Esophagus muscularis mucosa (tissue), 4 donors: ENCODE measurements at places on chromosomes 6 and 20. TPM values are rescaled to one million over a fixed set of nuclear protein-coding genes. Genes with fewer than 3 reads are reported as not detected.

Gene CST4
- total RNA-seq, result not detected

DNA sequence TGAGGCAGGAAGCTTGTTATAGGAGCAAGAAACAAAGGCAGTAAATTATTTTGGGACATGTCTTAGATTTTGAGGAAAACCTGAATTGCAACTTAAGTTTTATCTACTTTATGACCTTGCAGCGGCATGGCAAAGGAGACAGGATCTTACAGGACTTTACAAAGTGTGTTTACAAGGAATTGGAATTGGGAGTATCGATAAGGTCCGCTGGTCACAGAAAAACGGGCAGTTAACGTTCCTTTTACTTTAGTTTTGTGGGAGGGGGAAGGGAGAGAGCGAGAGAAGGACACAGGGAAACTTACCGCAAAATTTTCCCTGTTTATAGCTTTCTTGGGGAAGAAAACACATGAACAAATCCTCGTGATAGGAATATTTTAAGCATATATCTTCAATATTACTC, 1607.2 kb downstream of the GRIK2 start:
- no peaks in the 10 kb centered on the region for H3K27me3 ChIP-seq
- H3K4me3 ChIP-seq, result no peak overlapping the region

GRCh38 chr6:106177786-106178185, 91.7 kb downstream of the PRDM1 start:
- H3K4me1 ChIP-seq, result no peaks in the 10 kb centered on the region
- H3K4me3 ChIP-seq, result no peak overlapping the region
- no peaks in the 10 kb centered on the region for H3K36me3 ChIP-seq
- H3K27me3 ChIP-seq, result no peaks in the 10 kb centered on the region

DNA sequence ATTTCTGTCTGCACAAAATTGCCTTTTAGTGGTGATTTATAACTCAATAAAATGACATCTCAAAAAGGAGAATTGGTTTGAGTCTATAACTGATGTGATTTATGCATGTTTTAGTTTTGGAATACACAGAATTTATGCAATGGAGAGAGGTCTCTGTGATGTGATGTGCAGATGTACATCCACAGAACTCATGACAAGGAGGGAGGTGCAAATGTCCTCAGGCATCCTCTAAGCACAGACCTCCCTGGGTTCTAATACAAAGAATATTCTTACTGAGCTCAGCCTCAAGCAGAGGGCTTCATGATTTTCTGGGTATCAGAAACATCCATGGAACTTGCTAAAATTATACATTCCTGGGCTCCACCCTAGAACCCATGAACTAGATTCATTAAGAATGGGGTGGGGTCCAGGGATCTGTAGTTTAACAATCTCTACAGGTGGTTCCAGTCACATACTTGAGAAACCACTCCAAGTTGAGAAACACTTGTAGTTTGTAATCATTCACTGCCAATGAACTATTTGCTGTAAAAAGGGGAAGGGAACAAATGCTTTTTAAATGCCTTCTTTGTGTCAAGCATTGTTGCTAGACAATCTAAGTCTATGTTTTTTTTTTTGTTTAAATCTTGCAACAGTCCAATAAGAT, 60.2 kb upstream of the NEDD9 start:
- no peak overlapping the region for H3K27ac ChIP-seq
- no peaks in the 10 kb centered on the region for H3K4me1 ChIP-seq
- DNase-seq, result no peak

- H3K27ac ChIP-seq, result no peak overlapping the region
- no peak overlapping the region for H3K4me3 ChIP-seq
- no peaks in the 10 kb centered on the region for H3K36me3 ChIP-seq
- no peaks in the 10 kb centered on the region for H3K4me1 ChIP-seq
These were observed 72.7 kb downstream of the SRC start for GRCh38 chr20:37418591-37419109.

Gene SLC29A1
- 68.9 TPM for total RNA-seq

DNA sequence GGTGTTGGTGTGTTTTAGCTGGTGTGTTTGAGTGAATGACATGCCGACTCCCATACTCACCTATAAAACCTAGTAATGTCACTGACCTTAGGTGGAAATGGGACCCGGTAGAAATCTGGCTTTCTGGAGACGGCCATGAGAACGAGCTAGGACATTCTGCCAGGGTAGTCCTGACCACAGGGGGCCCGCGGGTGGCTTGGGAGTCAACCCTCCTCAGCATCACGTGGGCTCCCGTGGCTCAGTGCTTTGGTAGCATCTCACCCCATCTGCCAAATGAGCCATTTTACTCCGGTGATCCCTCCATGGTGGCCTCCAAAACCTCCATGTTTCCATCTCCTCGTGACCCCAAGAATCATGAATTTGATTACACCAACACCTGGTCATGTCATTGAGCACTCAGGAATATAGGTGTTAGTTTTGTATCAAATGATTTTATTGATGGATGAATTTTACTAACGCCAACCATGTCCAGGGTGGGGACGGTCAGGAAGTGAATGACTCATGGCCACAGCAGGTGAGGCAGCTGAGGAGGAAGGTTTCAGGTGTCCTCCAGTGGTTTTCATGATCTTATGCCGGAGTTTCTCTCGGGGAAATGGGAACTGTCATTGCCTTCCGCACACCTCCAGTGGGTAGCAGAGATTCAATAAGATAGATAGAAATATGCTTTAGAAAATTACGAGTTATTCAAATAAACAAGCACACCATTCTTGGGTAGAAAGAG, 195.0 kb downstream of the SYNDIG1 start:
- H3K4me1 ChIP-seq, result peaks cover 7% of the 10 kb centered on the region
- H3K4me3 ChIP-seq, result no peak overlapping the region
- no peak overlapping the region for H3K27ac ChIP-seq
- H3K36me3 ChIP-seq, result no peaks in the 10 kb centered on the region
- H3K27me3 ChIP-seq, result no peaks in the 10 kb centered on the region

GRCh38 chr20:15199698-15200097, 862.3 kb upstream of the FLRT3 start:
- H3K4me1 ChIP-seq, result no peaks in the 10 kb centered on the region
- H3K36me3 ChIP-seq, result no peaks in the 10 kb centered on the region
- no peaks in the 10 kb centered on the region for H3K27me3 ChIP-seq
- no peak overlapping the region for H3K27ac ChIP-seq

DNA sequence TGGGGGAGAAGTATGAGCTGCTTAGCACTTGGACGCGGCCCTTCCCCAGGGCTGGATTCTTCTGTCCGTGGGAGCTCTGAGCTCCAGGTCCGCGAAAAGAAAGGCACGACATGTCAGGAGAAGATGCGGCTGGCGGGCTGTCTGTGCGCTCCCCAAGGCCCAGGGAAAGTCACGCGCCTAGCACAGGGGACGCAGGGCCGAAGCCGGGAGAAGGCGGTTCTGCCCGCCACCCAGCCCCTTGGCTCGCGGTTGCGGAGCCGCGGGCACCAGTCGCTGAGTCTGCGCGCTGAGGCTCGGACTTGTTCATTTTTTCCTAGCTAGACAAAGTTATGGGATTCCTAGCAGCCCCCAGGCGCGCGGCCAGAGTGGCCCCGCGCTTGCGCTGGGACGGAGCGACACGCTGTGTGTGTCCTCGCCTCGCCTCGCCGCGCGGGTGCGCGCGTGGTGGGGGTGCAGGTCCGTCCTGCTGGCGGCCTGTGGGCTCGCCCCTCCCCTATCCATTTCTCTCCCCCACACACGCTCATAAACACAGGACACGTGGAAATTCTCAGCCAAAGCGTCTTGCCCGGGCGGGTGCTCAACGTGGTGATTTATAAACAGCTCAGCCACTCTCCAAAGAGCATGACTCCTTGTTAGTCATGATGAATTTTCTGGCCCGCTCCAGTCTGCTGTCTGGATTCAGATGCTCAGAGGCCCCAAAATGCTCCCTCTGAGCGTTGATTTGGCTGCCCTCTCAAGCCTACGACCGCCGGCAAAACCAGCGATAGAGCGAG, 1.9 kb upstream of the POU3F2 start:
- no peaks in the 10 kb centered on the region for H3K36me3 ChIP-seq
- peaks cover 66% of the 10 kb centered on the region for H3K4me1 ChIP-seq

- no peak overlapping the region for H3K4me3 ChIP-seq
- H3K27ac ChIP-seq, result no peak overlapping the region
- H3K4me1 ChIP-seq, result no peaks in the 10 kb centered on the region
- no peaks in the 10 kb centered on the region for H3K36me3 ChIP-seq
- H3K27me3 ChIP-seq, result no peaks in the 10 kb centered on the region
These were observed 572.5 kb downstream of the PKHD1 start for GRCh38 chr6:51514748-51515402.

Gene RFX6
- not detected for total RNA-seq

- peak; percentile 98 for DNase-seq
- peak within 1 kb of the TSS; percentile 85 for H3K27ac ChIP-seq
- H3K4me3 ChIP-seq, result peak within 1 kb of the TSS; percentile 97
These were observed at the start of gene YTHDF1 for GRCh38 chr20:63216041-63216848. YTHDF1 (minus strand) TSS chr20:63216131; CDS start chr20:63215892, 239 bp downstream.

DNA sequence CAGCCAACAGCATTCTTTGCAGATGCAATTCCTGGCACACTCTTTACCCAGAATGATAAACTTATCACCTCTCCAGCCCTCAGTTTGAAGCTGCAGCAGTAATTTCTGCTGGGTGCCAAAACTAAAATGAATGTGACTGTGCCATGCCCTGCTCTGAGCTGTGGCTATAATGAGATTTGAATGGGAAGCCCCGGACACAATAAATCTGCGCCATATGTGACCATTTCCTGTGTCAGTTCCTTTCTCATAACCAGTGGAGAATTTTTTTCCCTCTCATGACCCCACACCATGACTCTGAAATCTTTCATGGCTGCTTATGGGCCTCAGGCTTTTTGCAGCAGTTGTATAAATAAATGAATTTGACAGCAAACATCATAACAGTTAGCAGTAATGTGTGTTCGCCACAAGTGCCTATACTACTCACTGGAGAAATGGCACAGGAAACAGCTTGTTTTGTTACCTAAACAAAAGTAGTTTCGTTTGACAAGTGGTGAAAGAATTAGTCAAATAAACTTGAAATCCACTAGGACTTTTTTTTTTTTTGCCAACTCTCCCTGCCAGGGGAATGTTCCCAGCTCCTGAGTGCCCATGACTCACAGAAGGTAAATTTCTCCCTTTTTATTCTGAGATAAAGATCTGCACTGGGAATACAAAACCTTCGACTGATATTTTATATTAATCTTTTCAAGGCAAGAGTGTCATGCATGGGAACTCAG, 408.4 kb downstream of the PKHD1 start:
- H3K4me3 ChIP-seq, result no peak overlapping the region
- no peak overlapping the region for H3K27ac ChIP-seq
- H3K4me1 ChIP-seq, result no peaks in the 10 kb centered on the region

Gene TRIM15
- total RNA-seq, result not detected

Gene KIAA1755
- 13.3 TPM for total RNA-seq

Gene KIAA0408
- total RNA-seq, result 34.2 TPM

- no peaks in the 10 kb centered on the region for H3K4me1 ChIP-seq
- H3K27me3 ChIP-seq, result no peaks in the 10 kb centered on the region
These were observed 169.7 kb upstream of the GGTLC1 start for GRCh38 chr20:24158281-24158680.

- peak; percentile 82 for DNase-seq
- no peak overlapping the region for H3K4me3 ChIP-seq
- H3K4me1 ChIP-seq, result peaks cover 20% of the 10 kb centered on the region
- H3K27me3 ChIP-seq, result no peaks in the 10 kb centered on the region
- no peak overlapping the region for H3K27ac ChIP-seq
- peaks cover 76% of the 10 kb centered on the region for H3K36me3 ChIP-seq
These were observed 35.0 kb upstream of the ZBP1 start for GRCh38 chr20:57654998-57655808.

Gene ANGPT4
- 0.46 TPM for total RNA-seq

Gene SSTR4
- total RNA-seq, result not detected

Gene NHLRC1
- total RNA-seq, result 0.83 TPM

DNA sequence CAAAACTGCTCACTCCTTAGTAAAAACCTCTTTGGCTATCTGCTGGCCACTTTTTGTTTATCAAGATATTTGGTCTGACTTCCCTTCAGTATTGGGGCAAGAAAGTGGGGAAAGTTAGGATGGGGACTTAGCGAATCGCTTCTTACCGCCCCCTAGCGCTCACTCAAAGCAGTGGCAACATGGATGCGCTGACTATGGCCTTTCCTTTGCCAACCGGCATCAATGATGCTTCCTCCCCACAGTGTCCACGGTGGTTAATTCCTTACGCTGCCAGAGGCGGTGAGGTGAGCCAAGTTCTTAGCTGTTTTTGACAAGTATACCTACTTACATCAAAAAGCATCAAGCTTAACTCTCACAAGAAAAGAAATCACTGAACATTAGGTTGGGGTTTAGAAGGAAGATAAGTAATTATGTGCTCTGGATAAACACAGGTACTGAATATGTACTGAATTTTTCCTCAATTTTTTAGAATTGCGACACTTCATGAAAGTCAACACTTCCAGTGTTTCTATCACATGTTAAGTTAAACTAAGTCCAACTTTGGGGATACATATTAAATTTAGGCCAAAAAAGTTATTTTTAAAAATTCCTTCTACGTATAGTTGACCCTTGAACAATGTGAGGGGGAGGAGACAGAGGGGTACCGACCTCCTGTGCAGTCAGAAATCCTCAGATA, 86.7 kb downstream of the GMDS start:
- H3K36me3 ChIP-seq, result no peaks in the 10 kb centered on the region
- DNase-seq, result no peak
- no peaks in the 10 kb centered on the region for H3K4me1 ChIP-seq
- no peaks in the 10 kb centered on the region for H3K27me3 ChIP-seq
- no peak overlapping the region for H3K4me3 ChIP-seq

GRCh38 chr6:7389162-7389450, 436 bp downstream of the CAGE1 start:
- no peaks in the 10 kb centered on the region for H3K36me3 ChIP-seq
- peaks cover 33% of the 10 kb centered on the region for H3K4me1 ChIP-seq
- peak overlapping the region; percentile 94 for H3K27ac ChIP-seq
- no peaks in the 10 kb centered on the region for H3K27me3 ChIP-seq
- H3K4me3 ChIP-seq, result peak overlapping the region; percentile 89

DNA sequence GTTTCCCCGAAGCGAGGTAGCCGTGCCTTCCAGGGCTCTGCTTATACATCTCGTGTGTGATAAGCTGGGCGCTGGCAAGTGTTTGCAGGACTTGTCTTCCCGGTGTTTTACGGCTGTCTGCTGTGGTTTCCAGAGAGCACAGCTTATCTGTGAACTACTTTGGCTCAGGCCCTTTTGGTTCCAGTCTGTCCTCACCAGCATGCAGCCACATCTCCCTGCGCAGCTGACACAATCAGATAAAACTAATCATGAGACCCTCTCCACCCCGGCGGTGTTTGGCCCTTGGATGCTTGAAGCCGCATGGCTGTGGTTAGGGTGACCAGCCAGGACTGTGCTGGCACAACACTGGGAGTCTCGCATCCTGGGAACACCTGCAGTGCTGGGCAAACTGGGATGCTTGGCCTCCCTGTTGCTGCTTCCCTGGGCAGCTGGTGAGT, 241.8 kb upstream of the FOXQ1 start:
- peaks cover 3% of the 10 kb centered on the region for H3K4me1 ChIP-seq
- DNase-seq, result no peak
- no peaks in the 10 kb centered on the region for H3K36me3 ChIP-seq
- H3K27me3 ChIP-seq, result no peaks in the 10 kb centered on the region
- H3K4me3 ChIP-seq, result no peak overlapping the region

Gene PLCB4
- 61.8 TPM for total RNA-seq
